Stimulated activated CD4-positive, alpha-beta T cell treated with anti-CD3 and anti-CD28 coated beads, TNF-alpha, amount 100 ng/mL, for 4 hours (primary cell): ENCODE measurements at places on chromosomes 3 and 15.

- no peak for DNase-seq
These were observed 593 bp upstream of the RSL24D1 start for GRCh38 chr15:55197362-55197705.

DNA sequence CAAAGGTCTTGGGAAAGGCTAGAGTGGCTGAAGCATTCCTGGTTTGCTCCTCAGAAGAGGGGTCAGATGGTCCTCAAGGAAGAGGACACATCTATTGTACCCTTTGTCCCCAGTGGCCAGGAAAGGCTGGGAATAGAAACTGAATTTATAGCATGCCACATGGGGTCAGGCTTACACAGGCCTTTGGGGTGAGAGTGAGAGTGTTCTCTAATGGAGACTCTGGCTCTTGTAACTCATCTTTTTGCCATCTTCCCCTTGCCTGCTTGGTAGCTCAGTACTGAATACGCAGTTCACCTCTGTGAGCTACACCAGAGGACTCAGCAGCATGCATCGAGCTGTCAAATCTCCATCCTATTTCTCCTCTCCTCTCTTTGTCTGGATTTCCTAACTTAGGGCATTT is 87.5 kb downstream of the ATP2B2 start:
- no peak for DNase-seq

GRCh38 chr3:160707187-160707794 is 30.3 kb downstream of the ARL14 start:
- DNase-seq: peak; percentile 13

GRCh38 chr3:168161696-168162095 is 66.0 kb upstream of the GOLIM4 start:
- DNase-seq: no peak

DNA sequence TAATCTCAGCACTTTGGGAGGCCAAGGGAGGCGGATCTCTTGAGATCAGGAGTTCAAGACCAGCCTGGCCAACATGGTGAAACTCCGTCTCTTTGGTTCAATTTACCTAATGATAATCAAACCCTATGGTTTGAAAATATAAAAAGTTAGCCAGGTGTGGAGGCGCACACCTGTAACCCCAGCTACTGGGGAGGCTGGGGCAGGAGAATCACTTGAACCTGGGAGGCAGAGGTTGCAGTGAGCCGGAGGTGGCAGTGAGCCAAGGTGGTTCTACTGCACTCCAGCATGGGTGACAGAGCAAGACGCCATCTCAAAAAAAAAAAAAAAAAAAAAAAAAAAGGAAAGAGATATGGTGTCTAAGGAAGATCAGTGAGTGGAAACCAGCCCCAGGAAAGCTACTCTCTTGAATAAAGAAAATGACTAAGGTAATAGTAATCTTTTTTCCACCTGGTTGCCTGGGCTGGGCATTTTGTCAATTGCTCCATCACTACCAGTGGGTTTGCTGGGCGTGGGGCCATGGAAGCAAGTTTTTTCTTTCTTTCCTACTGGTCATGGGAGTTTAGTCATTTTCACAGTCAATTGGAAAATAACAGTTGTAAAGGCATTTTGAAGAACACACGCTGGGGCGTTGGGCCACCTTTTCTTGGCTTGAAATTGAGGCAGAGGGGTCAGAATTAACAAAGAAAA is 387.6 kb upstream of the RGMA start:
- no peak for DNase-seq

- DNase-seq: no peak
These were observed 254.3 kb downstream of the SHQ1 start for GRCh38 chr3:72593881-72594397.

DNA sequence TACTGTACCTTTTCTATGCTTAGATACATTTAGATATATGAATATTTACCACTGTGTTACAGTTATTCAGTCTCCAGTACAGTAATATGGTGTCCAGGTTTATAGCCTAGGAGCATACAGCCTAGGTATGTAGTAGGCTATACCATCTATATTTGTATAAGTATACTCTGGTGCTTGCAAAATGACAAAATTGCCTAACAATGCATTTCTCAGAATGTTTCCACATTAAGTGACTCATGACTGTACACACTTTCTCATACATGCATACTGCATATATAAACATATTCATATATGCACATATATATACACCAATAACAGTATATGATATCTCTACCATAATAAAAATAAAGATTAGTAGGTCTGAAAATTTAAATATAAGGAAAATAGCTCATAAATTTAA is 169.3 kb downstream of the DPH6 start:
- no peak for DNase-seq

DNA sequence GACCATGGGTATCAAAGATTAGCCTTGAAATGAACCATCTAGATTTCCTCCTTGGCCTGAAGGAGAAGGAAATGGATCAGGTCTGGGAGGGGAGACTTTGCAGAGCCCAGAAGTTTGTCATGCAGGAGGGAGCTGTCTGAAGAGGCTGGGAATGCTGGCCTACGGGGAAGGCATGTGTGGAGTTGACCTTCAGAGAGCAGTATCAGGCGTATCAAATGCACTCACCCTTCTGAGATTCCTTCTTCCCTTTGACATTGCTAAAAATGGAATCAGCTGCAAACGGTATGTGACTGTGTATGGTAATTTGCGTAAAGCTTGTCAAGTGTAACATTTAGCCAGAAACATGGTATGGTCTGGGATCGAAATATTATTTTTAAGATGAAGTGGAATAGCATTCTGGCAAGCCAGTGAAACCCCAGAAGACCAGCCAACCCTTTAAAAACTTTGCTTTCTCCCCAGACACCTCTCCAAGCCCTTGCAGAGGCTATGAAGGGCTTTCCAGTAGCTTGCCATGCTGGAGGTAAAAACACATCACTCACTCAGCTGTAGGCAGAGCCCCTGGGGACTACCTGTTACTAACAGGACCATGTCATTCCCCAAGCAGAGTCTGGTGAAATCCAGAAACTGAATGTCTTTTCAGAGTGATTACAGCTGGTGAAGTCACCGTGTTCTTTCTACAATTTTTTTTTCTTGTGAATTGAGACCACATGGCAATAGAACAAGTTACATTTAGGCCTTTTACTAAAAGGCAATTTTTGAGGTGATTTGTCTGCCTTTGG is 174.7 kb upstream of the SLC24A5 start:
- no peak for DNase-seq

DNA sequence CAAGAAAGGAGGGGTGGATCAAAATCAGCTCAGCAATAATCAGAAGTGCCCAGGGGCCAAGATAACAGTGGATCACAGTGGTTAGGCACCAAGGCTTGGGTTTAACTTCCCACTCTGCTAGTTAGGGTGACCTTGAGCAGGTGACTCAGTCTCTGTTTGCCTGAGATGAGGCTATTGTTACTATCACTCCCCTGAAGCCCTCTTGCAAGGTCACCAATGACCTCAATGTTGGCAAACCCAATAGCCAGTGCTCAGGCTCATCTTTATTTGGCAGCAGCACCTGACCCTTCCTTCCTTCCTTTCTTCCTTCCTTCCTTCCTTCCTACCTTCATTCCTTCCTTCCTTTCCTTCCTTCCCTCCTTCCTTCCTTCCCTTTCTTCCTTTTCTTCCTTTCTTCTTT is 102.4 kb upstream of the HACD2 start:
- DNase-seq: no peak

DNA sequence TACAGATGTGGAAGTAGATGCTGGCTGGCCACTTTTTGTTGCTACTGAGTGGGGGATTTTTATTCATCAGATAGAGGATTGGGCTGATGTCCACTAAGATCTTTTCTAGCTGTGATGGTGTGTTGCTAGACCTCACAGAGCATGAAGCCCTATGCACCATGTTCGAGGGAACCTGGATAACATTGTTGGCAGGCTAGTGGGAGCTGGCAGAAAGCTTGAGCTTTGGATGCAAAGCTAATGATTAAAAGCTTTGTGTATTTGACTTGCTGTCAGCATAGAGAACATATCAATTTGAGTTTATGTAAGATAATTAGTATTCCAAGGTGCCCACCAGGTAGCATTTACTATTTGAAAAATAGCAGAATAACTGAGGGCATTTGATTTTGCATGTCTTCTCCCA is 59.1 kb downstream of the ST6GAL1 start:
- DNase-seq: no peak

- no peak for DNase-seq
These were observed 27.9 kb downstream of the NCK1 start for GRCh38 chr3:136889947-136890346.

DNA sequence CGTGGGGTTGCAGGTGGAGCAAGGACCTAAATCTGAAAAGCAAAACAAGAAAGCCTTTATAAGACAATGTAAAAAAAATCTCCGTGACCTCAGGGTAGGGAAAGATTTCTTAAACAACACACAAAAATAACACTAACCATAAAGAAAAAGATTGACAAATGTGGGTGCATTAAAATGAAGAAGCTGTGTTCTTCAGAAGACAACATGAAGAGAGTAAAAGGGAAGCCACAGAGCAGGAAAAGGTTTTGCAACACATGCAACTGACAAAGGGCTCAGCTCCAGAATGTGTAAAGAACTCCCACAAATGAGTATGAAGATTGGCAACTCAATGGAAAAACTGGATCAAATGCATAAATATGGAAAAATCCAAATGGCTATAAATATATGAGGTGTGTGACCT is 74.2 kb downstream of the MAGEF1 start:
- no peak for DNase-seq

- no peak for DNase-seq
These were observed 27.2 kb upstream of the SLC6A6 start for GRCh38 chr3:14375192-14375591.

DNA sequence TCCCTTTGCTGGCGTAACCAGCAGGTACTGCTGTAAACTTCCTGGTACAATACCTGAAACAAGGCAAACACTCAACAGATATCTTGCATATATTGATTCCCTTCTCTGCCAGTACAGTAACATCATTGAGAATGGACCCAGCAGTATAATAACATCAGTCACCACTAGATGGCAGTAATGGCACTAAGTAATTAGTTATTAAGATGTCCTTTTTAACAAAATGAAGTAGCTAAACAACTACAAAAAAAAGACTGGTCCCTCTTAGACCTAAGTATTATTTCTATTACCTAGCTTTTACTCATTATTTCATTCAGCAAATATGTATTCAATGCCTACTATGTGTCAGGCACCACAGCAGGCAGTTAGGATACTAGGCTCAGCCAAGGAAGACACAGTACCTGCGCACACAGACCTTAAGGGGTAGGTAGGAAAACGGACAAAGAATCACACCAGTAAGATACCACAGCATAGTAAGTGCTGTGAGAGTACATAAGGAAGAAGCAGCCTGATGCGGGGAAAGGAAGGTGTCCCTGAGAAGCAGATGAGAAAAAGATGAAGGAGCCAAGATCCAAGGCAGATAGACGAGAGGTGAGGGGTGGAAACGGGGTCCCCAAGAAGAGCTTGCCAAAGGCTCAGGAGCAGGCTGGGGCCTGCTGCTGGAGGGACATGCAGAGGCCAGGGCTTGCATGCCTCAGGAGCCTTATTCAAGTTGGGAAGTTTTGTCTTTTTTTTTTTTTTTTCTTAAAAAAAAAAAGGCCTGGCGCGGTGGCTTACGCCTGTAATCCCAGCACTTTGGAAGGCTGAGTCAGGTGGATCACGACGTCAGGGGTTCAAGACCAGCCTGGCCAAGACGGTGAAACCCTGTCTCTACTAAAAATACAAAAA is 102.7 kb upstream of the CHD2 start:
- no peak for DNase-seq

GRCh38 chr15:82810890-82811426 is 1.5 kb downstream of the WHAMM start:
- peak; percentile 20 for DNase-seq

DNA sequence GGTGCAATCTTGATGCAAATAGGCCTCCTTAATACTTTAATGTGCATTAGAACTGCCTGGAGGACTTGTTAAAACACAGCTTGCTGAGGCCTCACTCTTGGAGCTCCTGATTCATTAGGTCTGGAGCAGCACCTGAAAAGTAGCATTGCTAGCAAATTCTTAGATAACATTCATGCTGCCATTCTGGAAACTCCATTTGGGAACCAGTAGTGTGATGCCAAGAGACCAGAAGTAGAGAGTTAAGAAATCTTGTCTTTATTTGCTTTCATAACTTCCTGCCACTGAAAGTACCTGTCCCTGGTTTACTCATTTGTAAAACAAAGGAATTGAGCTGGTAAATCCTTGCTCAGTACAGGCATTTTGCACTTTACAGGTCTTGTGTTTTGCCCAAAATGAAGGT is 72.0 kb downstream of the RAP2B start:
- no peak for DNase-seq

DNA sequence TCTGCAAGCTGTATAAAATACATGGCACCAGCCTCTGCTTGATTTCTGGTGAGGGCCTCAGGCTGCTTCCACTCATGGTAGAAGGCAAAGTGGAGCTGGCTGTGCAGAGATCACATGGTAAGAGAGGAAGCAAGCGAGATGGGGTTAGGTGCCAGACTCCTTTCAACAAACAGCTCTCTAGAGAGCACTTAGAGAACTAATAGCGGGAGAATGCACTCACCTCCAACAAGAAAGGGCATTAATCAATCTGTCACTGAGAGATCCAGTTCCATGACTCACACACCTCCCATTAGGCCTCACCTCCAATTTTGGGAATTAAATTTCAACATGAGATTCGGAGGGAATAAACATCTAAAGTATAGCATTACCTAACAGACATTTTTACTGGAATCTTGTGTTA is 644.1 kb upstream of the ARRDC4 start:
- DNase-seq: no peak

- DNase-seq: no peak
These were observed 3.3 kb upstream of the PDCD6IP start for GRCh38 chr3:33795131-33795530.

GRCh38 chr3:37542772-37543449 is 318.8 kb upstream of the CTDSPL start:
- no peak for DNase-seq

DNA sequence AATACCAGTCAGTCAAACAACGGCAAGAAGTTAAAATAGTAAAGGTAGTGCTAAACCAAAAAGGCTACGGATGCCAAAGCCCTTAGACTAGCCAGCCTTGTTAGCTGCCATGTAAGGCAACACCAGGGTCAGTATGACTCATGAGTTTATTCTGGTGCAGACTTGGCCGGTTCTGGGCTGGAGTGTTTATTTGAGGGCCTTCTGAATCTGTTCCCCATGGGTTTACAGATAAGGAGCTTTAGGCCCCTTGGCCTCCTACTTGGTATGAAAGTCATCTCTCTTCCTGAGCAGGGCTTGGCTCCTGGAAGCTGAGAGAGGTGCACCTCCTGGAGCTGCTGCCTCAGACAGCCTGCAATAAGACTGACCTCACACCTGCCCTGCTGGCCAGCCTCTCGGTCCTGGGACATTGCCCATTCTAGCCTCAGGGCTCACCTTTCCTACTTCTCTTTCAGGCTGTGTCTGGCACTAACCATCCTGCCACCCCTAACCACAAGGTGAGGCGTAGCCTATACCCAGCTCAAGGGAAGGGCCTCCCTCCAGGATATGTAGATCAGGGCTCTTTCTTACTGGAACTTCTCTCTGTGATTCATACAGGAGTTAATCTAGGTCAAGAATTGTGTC is 10.4 kb upstream of the RTP1 start:
- no peak for DNase-seq

- DNase-seq: no peak
These were observed 230.4 kb downstream of the ABHD5 start for GRCh38 chr3:43921056-43921648.

- no peak for DNase-seq
These were observed 271.3 kb upstream of the TPRG1 start for GRCh38 chr3:188900421-188900951.

- DNase-seq: no peak
These were observed 61.7 kb downstream of the TAMM41 start for GRCh38 chr3:11784971-11785377.
